ENCODE measurements at places on chromosomes 12 and 14.

DNA sequence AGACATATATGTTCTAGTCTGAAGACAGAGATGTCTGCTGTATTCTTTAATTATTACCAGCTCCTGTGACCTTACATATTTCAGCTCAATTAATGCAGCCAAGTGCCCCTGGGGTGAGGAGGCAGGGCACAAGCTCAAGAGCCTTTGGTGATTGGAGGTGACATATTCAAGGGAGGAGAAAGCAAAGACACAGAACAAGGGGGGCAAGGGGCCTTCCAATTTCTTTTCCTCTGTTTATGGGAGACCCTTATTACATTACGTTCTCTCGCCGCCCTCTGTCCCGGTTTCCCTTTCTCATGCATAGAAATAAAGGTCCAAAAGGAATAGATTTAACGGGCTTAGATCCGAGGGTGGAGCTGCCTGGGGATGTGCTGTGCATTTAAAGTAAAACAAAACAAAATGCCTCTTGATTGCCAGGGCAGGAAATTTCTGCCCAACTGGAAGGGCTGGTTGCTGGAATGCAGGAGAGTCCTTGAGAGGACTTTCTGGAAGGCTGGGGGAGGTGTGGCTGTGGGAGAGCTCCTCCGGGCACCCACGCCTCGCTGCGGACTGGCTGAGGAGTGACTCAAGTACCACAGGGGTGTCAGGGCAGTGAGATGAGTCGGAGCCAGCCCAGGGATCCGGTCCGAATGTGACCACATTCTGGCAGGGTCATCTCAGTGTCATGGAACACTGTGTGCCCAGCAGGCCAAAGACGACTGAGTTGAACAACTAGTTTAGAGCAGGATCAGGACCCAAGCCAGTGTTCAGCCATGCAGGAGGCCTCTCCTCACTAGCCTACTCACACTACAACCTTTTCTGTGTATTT is 32.1 kb upstream of the GSG1 start:
- DNase-seq = no peak

- DNase-seq = peak; percentile 13
Observed at GRCh38 chr12:13104409-13104808, 942 bp upstream of the GSG1 start.

- DNase-seq = no peak
Observed at GRCh38 chr12:115830633-115831032, 446.9 kb downstream of the MED13L start.

- no peak for DNase-seq
Observed at GRCh38 chr14:34147461-34147860, 196.6 kb upstream of the EGLN3 start.

GRCh38 chr14:106694638-106695393 is 1168.4 kb downstream of the TMEM121 start:
- peak; percentile 68 for DNase-seq

- DNase-seq = no peak
Observed at GRCh38 chr12:24379861-24380521, 430.5 kb upstream of the SOX5 start.

DNA sequence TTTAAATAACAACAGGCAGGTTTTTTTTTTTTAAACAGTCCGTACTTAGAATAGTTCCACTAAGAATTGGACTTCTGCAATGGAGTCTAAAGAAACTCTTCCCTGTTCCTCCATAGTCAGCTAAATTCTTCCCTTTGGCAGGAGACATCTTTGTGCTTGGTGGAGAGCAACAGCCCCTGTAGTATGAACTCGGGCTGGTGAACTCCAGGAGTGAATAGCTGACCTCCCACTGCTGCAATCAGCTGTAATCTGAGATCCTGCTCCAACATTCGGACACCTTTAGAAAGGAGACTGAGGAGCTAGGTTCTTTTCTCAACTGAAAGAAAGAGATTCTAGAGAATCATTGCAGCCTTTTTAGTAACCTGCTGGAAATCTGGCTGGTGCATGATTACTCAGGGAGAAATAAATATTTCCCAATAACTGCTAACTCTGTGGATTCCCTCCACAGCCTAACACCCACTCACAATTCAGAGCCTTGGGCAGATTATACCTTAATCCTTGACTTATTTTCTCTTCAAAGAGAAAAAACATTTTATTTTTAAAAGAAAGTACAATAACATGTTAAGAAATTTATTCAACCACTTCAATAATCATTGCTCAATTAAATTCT is 25.6 kb upstream of the DBX2 start:
- no peak for DNase-seq

DNA sequence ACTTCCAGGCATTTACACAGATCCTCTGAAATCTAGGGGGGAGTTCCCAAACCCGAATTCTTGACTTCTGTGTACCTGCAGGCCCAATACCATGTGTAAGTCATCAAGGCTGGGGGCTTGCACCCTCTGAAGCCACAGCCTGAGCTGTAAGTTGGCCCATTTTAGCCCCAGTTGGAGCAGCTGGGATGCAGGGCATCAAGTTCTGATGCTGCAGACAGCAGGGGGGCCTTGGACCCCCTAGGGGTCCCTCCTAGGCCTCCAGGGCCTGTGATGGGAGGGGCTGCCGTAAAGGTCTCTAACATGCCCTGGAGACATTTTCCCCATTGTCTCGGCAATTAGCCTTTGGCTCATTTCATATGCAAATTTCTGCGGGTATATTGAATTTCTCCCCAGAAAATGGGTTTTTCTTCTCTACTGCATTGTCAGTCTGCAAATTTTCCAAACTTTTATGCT is 59.5 kb downstream of the LRIG3 start:
- DNase-seq = no peak

DNA sequence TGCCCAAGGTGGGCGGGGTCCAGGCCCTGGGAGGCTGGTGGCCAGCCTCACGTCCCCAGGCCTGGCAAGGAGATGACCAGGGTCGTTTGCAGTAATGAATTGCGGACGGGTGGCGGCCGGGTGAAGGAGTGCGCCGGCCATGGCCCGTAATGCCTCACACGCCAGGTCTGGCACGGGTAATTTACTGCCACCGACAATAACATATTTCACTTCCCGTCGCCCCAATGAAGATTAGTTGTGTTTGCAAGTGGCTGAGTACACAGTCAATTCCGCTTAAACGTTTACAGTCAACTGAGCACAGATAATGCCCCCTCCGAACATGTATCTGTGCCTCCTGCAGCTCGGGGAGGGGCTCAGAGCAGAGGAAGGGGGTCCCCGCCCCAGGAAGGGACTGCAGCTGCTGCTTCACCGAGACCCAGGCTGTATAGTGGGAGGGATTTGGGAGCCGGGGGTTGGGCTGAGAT is 48.3 kb downstream of the MVK start:
- no peak for DNase-seq

DNA sequence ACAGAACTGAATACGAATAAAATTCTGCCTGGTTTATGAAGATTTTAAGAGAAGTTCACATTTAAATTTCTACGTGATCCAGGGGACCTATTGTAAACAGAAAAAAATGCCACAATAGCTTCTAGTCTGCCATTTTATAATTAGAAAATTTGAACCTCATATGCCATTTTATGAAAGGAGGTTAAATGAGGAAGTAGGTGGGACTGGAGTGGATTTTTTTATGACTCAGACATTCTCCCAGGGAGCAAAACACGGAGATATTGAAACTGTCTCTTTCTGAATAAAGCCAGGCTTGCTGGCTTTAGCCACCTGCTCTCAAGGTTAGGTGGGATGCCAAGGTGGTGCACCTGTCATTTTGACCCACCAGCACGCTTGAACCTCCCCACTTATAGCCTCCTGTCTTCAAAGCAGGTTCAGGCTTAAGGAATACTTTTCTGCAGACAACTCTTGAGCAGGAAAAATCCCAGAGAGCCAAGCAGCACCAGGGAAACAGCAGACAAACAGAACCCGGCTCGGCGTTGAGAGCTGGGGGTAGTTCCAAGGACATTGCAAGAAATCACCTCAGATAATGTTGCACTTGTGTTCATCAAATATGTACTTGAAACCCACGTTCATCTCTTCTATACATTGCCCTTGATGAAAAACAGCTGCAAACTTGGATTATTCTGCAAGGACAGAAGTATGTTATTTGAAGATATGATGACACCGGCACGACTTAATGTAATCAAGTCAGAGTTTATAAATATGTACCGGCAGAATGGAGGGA is 203.7 kb downstream of the PPM1H start:
- no peak for DNase-seq

DNA sequence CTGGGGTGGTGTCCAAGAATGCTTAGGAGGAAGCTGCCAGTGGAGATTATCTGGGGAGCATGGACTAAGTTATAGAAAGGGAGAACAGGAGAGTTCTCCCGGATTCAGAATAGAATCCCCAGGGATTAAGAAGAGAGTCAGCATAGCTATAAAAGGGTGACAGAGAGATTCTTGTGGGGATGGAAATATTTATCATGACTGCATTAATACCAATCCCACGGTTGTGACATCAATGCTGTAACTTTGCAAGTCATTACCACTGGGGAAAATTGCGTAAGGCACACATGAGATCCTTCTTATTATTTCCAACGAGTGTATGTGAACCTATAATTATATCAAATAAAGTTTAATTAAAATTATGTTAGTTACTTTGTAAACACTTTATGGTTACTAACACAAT is 447.9 kb upstream of the TMEM132C start:
- DNase-seq = no peak

- DNase-seq = no peak
Observed at GRCh38 chr12:14999695-15000365, 27.0 kb downstream of the PDE6H start.

DNA sequence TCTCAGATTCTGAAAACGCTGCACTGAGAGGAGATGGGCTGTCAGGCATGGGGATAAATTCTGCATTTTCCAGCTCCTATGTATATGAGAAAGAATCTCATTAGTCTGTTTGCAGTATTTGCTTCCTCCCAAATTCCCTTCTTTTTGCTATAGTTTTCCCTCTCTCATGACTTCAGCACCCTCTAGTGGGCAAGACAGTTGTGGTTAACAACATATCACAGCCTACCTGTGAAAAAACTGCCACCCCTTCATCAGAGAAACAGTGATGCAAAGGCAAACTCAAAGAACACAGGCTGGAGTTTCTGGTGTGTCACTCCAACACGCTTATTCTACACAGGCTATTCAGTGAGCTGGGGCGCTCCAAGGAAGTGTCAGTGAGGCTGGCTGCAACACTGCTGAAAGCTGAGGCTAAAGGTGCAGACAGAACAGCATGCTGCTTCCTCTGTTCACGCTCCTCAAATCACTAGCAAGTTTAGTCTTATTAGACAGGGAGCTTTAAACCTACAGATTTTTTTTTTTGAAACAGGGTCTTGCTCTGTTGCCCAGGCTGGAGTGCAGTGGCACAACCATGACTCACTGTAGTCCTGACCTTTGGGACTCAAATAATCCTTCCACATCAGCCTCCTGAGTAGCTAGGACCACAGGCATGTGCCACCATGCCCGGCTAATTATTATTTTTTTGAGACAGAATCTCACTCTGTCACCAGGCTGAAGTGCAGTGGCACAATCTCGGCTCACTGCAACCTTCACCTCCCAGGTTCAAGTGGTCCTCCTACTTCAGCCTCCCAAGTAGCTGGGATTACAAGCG is 19.3 kb downstream of the ZC2HC1C start:
- peak; percentile 21 for DNase-seq

DNA sequence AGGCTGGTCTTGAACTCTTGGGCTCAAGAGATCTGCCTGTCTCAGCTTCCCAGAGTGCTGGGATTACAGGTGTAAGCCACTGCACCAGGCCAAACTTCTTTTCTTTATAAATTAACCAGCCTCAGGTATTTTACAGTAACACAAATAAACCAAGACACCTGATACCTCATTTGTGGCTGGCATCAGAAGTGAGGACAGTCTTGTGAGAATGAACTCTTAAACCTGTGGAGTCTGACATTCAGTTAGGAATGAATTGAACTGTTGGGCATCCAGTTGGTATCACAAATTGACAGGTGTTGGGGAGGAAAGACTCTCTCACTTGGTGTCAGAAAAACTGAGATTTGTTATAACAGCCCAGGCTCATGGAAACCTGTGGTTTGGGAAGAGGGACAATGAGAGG is 120.5 kb downstream of the DENND5B start:
- DNase-seq = no peak

DNA sequence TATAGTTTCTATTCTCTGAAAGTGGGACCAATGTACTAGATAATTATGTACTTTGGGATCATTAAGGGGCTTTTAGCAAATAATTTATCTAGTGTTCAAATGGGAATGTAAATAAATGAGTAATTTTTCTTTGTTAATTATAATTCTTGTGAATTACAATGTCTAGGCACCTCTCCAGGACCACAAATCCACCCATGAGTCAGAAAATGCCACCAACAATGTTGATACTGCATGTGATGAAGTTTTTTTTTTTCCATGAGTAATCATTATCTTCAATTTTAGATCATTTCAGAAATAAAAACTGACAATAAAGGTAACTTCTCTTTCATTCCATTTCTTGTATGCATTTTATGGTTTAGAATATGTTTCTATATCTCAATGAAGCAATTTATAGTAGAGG is 470.3 kb downstream of the VRK1 start:
- no peak for DNase-seq

DNA sequence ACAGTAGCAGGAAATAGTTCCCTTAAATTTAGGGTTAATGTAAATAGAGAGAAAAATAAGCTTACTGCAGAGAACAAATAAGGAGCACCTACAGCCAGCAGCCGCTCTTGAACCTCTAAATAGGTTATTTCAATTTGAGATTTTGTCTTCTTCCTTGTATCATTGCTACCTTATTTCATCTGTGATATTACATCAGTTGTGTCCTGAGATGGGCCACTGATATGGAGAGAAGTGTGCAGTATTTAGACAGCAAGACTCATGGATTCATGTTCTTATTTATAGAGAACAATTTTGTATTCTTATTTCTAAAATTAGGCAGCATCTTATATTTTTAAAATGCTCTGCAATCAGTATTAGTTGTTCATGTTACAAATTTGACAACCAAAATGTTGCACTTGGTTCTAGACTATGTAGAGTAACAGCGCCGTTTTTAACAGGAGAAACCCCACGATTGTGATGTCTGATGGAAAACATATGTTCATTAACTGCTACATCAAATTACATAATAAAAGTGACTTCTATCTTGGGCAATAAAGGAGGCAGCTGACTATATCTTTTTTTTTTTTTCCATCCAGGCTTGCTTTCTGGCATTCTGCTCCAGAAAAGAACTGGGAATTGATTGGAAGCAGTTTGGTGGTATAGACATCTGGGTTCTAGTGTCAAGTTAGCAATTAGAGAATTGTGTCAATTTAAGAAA is 117.9 kb downstream of the CAND1 start:
- DNase-seq = no peak

DNA sequence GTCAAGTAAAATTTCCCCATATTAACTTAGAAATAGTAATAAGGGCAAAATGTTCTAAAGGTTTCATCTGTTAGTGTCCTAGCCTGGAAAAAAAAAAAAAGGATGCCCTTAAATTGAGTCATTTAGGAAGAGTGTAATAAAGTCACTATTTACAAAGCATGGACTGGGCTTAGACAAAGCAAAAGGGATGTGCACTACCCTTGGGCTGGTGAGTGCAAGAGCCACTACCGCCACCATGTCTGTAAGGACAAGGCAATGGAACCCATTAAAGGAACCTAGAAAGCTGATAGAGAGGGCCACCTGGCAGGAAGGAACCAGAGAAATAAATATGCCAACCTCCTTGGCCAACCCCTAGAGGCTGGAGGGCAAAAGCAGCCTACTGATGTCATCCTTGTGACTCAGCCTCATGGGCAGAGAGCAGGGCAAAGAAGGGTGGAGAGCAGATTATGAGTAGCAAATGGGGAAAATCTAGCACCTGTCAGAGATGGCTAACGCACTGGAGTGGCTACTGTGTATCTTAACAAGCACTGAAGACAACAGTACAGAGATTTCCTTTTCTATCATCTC is 59.5 kb upstream of the FUT8 start:
- DNase-seq = peak; percentile 13

Measured in CD4-positive, alpha-beta T cell treated with Interleukin-1 beta for 1 hour (primary cell).